ENCODE measurements at places on chromosomes 6 and 20.

DNA sequence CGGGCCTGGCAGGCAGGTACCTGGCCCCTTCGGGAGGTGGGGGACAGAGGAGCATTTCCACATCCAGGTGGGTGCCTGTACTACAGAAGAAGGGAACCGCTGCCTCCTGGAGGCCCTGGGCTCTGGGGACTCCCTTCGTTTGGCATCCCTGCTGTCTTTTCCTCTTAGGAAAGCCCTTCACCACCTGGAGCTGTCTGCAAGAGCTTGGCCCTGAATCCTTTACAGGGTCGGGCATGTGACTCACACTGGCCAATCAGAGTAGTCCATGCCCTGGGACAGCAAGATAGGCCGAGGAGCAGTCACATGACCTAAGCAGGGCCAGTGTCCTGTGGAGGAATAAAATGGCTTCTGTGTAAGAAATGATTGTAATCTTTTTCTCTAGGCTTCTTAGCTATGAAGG is 224.9 kb downstream of the ANKRD60 start:
- DNase-seq, result no peak

DNA sequence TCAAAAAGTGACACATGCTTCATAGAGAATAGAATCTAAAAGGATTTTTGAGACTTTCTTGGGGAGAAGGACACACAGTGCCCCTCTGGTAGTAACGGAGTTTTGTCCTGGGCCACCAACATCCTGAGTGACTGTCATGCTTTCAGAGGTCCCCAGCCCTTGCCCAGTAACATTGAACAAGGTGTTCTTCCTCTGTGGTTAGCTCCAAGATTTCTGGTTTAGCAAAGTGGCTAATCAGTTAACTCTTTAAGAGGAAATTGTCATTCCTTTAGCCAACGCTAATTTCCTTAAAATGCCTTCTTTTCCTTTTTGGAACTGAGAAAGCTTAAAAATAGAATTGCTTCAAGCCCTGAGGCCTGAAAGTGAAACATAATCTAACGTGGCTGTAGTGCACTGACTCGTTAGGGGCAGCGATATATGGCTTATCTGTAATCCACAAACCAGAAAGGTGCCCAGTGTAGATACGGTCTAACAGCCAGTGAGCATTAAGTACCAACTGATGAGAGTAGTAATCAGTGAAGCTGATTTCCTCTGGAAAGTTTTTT is 7.8 kb downstream of the E2F3 start:
- no peak for DNase-seq

DNA sequence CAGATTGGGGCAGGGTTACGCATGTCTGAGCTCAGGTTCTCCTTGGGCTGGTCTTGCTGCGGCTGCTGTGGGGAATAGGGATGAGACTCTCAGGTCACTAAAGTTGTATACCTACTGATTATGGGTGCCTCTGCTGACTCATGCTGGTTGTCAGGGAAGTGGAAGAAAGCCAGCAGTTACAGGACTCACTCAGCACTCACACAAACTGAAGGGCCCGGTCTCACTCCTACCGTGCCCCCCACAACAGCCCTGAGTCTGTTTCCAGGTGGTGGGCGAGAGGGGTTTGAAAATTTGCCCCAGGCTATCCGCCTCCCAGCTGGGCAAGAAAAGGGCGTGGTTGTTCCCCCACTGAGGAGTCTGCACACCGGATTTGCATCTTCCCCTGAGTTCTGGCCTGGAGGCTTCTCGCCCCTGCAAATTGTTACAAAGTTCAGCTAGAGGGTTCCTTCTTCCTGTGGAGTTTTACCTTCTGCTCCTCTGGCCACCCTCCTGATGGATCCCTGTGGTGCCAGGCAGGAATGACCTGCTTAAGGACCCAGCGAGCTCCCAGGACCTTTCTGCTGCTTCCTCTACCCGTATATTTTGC is 659.2 kb downstream of the HDGFL1 start:
- no peak for DNase-seq

GRCh38 chr20:53889411-53890148 is 180.8 kb downstream of the BCAS1 start:
- no peak for DNase-seq

GRCh38 chr6:134502614-134503549 is 185.0 kb upstream of the SGK1 start:
- DNase-seq, result no peak

- DNase-seq, result no peak
These were observed 39.0 kb downstream of the HLA-A start for GRCh38 chr6:29981211-29981812.

- DNase-seq, result no peak
These were observed 1.9 kb downstream of the VWA7 start for GRCh38 chr6:31775184-31775583.

DNA sequence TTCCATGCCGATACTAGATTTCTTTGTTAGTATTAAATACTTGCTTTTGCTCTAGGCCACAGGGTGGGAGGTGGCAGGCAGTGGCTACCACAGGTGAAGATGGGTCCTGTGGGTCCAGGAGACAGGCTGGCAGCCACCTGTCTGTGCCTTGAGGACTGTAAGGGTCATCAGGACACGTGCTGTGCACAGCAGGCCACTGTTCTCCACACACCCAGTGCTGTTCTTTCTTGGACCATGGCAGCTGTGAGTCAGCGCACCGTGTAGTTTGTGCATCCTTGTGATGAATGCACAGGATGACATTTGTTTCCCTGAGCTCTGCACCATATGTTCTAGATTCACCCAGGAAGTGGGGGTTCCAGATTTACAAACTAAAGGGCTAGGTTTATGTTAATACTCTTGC is 317.0 kb downstream of the ZFAND3 start:
- DNase-seq, result no peak

- DNase-seq, result no peak
These were observed 423 bp downstream of the KLHDC3 start for GRCh38 chr6:43014434-43014909.

DNA sequence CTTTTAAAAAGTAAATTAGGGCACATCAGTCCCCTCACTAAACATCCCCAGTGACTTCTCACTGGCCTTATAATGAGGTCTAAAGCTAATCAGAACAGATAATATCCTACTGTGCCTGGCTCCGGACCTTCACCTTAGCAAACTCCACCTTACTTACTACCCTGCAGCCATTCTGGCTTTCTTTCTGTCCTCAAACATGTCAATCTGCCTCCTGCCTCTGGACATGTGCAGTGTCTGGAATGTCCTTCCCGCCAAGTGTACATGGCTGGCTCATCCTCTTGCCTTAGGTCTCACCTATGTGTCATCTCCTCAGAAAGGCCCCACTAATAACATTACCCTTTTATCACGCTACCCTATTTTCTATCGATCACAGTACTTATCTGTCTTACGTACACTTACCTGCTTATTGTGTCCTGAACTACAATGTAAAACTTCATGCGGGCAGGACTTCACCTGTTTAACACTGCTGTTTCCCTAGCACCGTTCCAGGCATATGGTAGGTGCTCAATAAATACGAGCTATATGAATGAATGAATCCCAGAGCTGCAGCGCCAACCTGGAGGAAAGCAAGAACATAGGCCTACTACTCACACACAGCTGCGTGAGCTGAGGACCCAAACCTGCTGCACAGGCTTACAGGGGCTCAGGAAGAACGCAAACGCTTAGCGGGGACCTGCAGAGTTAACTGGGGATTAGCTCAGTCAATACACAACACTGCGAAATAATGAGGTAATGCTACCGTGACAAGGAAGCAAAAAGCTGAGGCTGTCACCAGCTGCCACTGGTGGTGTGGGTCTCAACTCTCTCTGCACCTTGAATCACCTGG is 991 bp downstream of the UQCC2 start:
- DNase-seq, result no peak

DNA sequence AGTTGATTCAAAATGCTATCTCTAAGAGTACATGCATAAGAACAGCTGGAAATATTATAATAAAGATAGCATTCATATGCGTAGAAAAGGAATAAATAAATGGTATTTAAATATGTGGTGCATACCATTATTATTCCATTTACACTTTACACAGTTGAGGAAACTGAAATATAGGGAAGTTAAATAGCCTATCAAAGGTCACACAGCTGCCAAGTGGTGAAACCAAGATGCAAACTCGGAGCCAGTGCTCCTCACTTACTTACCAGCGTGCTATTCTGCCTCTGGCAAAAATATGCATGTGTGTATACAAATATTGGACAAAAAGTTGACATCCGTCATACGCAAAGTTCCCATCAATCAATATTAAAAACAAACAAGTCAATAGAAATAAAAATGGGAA is 22.3 kb upstream of the ANKEF1 start:
- DNase-seq, result no peak

- DNase-seq, result no peak
These were observed 96.3 kb downstream of the FOXF2 start for GRCh38 chr6:1485678-1486077.

DNA sequence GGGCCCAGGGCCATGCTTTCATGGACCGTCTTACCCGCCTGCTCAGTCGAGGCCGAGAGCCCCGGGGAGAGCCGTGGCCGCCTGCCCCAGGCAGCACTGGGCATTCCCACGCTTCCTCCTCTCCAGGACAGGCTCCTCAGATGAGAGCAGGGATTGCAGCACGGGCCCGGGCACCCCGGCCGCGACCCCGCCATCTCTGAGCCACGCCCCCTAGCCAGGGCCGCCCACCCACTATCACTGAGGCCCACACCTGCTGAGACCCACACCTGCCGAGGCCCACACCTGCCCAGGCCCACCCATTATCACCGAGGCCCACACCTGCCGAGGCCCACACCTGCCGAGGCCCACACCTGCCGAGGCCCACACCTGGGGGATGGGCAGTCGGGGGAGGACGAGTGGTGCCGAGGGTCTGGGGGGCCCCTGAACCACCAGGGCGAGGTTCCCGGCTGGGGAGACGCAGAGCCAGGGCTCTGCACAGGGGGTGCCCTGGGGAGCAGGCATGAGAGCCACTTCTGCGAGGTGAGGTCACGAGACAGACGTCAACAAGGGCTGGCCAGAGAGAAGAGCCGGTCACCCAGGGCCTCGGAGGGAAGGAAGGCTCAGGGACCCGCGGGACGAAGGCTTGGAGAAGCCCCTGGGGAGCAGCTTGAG is 235.6 kb downstream of the ERMARD start:
- no peak for DNase-seq

- DNase-seq, result no peak
These were observed 47.7 kb downstream of the GJA10 start for GRCh38 chr6:89941763-89942497.

DNA sequence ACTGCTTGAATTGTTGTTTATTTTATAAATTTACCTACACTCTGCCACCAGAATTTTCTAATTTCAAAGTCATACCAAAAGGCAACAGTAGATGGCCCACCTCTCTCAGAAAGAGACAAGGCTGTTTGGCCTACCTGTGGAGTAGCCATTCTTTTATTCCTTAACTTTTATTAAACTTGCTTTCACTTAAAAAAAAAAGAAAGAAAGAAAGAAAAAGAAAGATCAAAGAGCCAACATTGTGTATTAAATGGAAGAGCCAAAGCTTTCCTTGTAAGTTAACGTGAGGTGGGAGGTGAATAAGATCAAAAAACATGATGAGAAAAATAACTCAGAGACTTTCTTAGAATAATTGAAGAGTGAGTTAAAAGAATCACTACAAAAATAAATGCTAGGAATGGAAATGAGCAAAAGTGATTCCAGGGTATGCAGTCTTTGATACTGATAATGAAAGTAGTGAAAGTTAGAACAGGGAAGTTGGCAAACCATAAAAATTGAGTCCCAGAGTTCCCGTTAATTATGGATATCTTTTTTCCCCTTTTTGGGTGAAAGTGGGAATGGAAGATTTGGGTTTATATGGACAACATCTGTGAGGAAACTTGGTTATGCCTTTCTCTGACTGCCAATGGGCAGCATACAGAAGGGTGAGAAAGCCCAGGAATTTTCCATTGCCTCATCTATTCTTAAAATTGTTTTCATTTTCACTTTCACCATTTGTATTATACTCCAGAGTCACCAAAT is 35.9 kb upstream of the MYB start:
- DNase-seq, result no peak

DNA sequence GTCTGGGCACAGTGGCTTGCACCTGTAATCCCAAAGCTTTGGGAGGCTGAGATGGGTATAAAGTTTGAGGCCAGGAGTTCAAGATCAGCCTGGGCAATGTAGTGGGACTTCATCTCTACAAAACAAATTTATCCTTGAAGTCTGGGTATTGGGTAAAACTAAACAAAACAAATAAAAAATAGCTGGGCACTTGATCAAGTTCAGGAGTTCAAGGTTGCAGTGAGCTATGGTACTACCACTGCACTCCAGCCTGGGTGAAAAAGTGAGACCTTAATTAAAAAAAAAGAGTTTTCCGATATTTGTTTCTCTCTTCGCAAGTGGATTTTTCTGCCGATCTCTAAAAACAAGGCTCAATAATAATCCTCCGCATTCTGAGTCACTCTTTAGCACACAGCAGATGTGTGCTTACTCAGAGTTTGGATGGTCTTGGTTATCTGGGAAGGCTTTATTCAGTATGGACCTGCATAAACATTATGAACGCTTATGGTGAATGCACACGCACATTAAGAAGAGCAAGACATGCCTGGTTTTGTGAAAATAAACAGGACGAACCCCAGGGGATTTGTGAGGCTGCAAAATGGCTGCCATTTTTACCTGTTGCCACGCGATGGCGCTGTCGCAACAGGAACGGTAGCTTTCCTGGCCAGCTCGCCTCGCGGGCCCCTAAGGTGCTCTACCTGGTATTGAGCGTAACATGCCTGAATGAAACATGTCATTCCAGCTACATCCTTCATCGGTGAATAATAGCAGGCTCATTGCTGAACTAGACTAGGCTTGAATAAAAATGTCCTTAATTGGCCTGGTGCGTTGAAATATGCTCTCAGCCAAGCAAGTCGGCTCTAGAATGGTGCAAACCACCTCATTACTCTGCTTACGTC is 6.0 kb downstream of the OPN5 start:
- peak; percentile 60 for DNase-seq

DNA sequence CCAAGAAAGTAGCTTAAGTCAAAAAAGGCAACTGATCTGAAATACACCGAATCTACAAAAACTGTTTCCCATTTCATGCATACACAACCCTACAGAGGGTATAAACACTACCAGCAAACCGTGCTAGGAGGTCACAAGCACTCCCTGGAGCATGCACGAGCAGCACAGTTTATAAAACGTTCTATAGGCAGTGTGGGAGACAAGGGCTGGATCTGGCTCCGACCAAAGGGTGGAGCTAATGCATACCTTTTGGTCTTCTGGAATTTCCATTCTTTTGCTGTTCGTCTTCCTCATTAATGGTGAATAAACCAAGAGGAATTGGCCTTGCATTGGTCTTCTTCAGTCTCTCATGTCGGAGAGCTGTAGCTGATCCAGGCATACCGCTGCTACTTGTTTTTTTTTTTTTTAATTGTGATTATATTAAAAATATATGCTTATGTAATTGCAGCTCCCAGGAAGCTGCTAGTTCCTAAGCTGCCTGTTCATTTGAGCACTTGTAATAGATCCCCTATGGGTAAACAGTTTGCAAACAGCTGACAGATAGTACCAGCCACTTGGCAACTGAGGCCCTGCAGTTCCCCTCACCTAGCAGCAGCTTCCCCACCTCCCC is 24.5 kb downstream of the MAP7 start:
- no peak for DNase-seq

GRCh38 chr20:48526936-48527335 is 300.9 kb downstream of the PREX1 start:
- no peak for DNase-seq

DNA sequence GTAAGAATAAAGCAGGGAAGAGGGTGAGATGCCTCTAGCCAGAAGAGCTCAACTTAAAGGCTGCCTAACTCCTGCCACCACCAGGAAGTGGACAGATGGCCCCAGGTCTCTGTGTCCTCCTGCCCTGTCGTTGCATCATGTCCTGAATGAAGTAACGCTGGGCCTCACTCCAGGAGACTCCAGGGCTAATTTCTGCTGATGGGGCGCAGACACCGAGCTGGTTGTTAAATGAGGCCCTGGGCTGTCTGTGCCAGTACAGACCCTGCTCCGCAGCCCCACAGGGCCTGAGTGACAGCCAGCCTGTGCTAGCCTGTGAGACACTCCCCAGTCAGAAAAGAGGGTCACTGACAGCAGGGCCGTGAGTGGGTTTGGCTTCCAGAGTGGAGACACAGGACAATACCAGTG is 6.5 kb downstream of the IP6K3 start:
- DNase-seq, result no peak
